Thoracic aorta (tissue), 2 donors: ENCODE measurements at places on chromosomes 12 and 14. TPM values are rescaled to one million over a fixed set of nuclear protein-coding genes. Genes with fewer than 3 reads are reported as not detected.

DNA sequence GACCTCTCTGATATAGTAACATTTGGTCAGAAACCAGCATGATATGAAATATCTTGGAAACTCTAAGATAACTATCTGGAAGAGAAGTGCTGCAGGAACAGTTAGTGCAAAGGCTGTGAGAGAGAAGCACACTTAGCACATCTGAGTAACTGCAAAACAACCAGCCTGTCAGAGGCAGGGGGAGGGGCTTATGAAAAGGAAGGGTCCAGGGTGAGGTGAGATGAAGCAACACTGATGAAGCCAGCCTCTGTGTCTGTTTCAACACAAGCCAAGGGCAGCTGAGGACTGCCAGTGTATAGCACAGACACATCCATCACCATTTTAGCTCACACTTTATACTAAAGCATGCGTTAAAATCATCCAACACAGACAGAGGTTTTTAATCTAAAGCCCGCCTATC is 37.4 kb upstream of the OVCH1 start:
- DNase-seq: no peak
- H3K27me3 ChIP-seq: no peaks in the 10 kb centered on the region
- H3K4me1 ChIP-seq: no peaks in the 10 kb centered on the region
- no peak overlapping the region for H3K4me3 ChIP-seq

DNA sequence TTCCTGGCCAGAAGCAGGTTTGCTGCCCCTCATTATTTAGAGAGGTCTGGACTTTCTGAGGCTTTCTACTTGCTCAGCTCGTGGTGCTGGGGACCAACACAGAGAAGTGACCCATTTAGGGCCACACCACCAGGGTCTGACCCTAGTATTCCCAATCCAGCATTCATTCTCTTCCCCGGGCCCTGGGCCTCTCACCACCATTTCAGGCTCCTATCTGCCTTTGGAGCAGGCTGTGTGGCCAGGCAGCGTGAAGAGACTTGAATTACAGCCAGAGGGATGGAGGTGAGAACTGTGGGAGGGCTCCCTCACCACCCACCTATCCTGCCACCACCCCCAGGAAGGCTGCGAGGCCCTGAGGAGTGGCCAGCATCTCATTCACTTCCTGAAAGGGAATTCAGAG is 24.6 kb downstream of the FAM222A start:
- no peak overlapping the region for H3K4me3 ChIP-seq
- no peaks in the 10 kb centered on the region for H3K36me3 ChIP-seq
- peaks cover 4% of the 10 kb centered on the region for H3K27me3 ChIP-seq
- DNase-seq: no peak

DNA sequence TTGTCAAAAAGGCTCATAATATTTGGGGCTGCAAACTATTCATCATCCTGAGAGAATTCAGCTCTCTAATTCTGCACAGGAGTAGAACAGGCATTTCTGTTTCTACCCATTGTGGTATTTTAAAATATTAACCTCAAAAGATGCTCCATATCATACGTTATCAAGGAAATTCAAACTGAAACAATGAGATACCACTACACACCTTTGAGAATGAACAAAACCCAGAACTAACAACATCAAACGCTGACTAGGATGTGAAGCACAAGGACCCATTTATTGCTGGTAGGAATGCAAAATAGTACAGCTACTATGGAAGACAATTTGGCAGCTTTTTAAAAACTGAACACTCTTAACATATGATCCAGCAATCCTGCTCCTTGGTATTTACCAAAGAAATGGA is 171.8 kb downstream of the DUSP6 start:
- H3K4me1 ChIP-seq: peaks cover 3% of the 10 kb centered on the region
- no peak overlapping the region for H3K4me3 ChIP-seq
- no peaks in the 10 kb centered on the region for H3K36me3 ChIP-seq
- no peak for DNase-seq
- H3K27me3 ChIP-seq: no peaks in the 10 kb centered on the region

DNA sequence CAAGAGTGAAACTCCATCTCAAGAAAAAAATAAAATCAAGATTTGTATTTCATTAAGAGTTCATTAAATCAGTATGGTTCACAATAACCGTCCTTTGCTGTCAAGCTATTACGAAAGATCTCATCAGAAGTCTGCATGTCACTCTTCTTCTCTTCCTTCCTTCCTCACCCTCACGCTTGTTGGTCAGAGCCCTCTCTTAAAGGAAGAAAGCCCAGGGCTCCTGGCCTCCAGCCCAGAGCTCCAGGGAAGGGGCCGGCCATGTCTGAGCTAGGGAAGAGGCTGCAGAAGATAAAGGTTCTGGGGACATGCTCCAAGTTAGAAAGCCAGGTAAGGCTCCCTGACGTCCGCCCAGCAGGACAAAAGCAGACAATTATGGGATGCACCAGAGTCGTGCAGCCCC is 43.1 kb upstream of the DLK1 start:
- H3K27me3 ChIP-seq: no peaks in the 10 kb centered on the region
- no peak overlapping the region for H3K4me3 ChIP-seq
- H3K36me3 ChIP-seq: no peaks in the 10 kb centered on the region
- no peak overlapping the region for H3K27ac ChIP-seq
- no peaks in the 10 kb centered on the region for H3K4me1 ChIP-seq
- DNase-seq: no peak

DNA sequence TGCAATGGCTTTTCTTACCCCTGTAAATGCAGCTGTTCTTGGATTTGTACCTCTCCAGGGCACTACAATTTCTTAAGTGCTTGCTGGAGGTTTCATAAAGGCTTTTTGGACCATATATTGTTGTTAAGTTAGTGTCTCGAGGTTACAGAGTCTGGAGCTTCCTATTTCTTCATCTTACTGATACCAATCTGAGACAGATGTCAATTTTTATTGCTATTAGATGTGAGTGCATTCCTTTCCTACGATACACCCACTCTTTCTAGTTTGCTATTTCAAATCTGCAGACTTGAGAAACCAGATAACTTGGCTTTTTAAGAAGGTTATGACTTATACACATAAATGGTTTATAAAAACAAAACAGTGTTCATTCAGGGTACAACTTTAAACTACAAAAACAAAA is 2.1 kb downstream of the NOXRED1 start:
- H3K27me3 ChIP-seq: no peaks in the 10 kb centered on the region
- H3K4me3 ChIP-seq: no peak overlapping the region
- no peak for DNase-seq
- H3K27ac ChIP-seq: no peak overlapping the region

GRCh38 chr14:32576088-32576795 is 247.1 kb downstream of the AKAP6 start:
- peaks cover 29% of the 10 kb centered on the region for H3K4me1 ChIP-seq
- H3K27ac ChIP-seq: no peak overlapping the region
- no peaks in the 10 kb centered on the region for H3K27me3 ChIP-seq

DNA sequence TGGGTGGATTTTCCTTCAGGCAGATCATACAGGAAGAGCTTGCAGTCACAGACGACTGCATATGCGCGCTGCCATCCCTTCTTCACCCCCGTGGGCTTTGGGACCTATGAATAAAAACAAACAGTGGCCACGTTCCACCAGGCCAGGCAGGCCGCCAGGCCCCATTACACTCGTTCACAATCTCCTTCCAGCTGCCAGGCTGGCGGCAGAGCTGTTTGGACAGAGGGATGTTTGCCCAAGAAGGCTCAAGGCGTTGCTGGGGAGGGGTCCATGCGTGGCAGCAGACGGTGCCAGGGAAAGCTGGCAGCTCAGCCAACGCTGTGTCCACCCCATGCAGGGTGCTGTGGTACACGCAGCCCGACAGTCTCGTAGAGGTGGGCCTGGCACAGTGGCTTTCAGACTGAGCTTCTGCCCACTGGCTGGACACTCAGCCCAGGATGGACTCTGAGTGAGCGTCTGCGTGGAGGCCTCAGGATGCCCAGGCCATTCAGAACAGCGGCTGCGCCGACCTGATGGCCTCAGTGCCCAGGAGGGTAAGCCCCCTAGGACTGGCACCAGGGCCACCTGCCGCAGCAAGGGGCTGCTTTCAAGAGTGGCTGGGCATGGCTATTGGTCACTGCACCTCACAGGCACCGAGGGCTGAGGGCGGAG is 27.5 kb downstream of the AMN start:
- no peak overlapping the region for H3K27ac ChIP-seq
- H3K4me1 ChIP-seq: peaks cover 4% of the 10 kb centered on the region
- H3K27me3 ChIP-seq: no peaks in the 10 kb centered on the region

DNA sequence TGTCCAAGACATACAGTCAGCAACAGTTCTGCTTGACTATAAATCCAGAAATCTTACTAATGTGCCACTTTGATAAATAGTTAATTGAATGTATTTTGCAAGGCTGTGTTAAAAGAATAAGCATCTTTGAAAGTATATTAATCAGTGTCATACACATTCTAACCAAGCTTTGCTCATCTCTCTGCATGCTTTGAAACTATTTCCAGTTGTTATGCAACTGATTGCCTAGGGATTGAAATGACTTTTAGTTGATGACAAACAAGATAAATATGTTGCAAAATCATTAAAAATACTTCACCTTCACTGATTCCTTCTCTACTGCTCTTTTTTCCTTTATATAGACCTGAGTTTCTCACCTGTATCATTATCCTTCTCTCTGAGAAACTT is 91.3 kb downstream of the AEBP2 start:
- no peak for DNase-seq
- peak overlapping the region; percentile 31 for H3K27ac ChIP-seq

GRCh38 chr12:57518920-57519795 is 1.2 kb downstream of the DDIT3 start:
- peak overlapping the region; percentile 83 for H3K4me3 ChIP-seq
- H3K27me3 ChIP-seq: no peaks in the 10 kb centered on the region
- peaks cover 48% of the 10 kb centered on the region for H3K4me1 ChIP-seq
- peak overlapping the region; percentile 94 for H3K27ac ChIP-seq

- no peaks in the 10 kb centered on the region for H3K27me3 ChIP-seq
- DNase-seq: no peak
- H3K27ac ChIP-seq: no peak overlapping the region
- no peaks in the 10 kb centered on the region for H3K4me1 ChIP-seq
- H3K4me3 ChIP-seq: no peak overlapping the region
These were observed 22.7 kb downstream of the TRAFD1 start for GRCh38 chr12:112148031-112148513.

DNA sequence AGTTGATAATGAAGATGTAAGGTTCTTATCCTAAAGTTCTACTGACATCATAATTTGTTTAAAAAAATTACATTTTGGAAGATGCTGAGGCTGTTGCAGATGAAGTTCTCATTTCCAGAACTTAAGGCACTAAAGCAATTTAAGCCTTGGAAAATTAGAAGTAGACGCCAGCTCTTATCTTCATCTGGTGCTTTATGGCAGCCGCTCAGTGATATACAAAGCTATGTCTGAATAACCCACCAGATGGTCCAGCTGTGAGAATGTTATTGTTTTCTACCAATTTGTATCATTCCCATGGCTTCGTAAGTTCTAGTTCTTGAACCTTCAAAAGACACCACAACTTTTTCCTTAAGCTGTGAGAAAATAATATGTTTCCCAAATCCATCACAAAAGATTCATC is 212.1 kb upstream of the ARID2 start:
- H3K27me3 ChIP-seq: no peaks in the 10 kb centered on the region
- H3K27ac ChIP-seq: no peak overlapping the region
- no peak for DNase-seq
- H3K36me3 ChIP-seq: no peaks in the 10 kb centered on the region

- H3K27ac ChIP-seq: no peak overlapping the region
- DNase-seq: no peak
- no peaks in the 10 kb centered on the region for H3K27me3 ChIP-seq
- no peaks in the 10 kb centered on the region for H3K36me3 ChIP-seq
- no peaks in the 10 kb centered on the region for H3K4me1 ChIP-seq
These were observed 205.3 kb upstream of the PRICKLE1 start for GRCh38 chr12:42794806-42795205.

DNA sequence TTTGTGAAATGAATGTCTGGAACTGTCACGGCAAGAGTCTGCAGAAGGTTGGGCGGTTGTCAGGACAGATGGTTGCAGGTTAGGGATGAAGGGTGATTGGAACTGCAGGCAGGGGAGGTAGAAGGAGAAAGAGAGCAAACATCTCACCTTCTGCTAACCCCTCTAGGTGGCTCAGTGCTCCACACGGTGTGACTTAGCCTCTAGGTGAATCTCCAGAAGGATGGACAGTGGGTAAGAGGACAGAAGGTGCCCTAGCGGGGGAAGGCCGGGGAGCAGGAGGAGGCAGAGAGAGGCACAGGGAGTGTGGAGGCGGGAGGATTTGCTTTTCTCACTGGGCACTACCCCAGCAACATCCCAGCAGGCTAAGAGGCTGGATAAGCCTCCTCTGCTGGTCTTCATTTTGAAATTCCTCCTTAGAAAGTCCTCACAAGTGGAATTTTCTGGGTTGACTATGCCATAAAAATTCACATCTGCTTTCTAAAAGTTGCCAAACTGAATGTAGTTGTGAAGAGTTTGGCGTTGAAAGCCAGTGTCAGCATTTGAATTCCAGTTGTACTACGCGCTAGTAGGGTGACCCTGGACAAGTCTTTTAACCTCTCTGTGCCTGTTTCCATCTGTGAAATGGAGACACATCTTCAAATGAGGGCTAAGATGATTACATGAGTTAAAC is 10.7 kb upstream of the GPR68 start:
- peaks cover 2% of the 10 kb centered on the region for H3K4me1 ChIP-seq
- no peaks in the 10 kb centered on the region for H3K36me3 ChIP-seq
- H3K27me3 ChIP-seq: no peaks in the 10 kb centered on the region
- DNase-seq: no peak
- H3K27ac ChIP-seq: no peak overlapping the region
- no peak overlapping the region for H3K4me3 ChIP-seq

GRCh38 chr12:124403273-124403672 is 108.4 kb downstream of the RFLNA start:
- DNase-seq: no peak
- H3K27me3 ChIP-seq: no peaks in the 10 kb centered on the region
- H3K4me1 ChIP-seq: peaks cover 20% of the 10 kb centered on the region
- H3K27ac ChIP-seq: no peak overlapping the region
- peaks cover 24% of the 10 kb centered on the region for H3K36me3 ChIP-seq

NT5DC3 gene
- 62.4 TPM for total RNA-seq

KITLG gene
- total RNA-seq: 19.4 TPM

FSCB gene
- not detected for total RNA-seq

UNC119B gene
- 26.0 TPM for total RNA-seq

LBHD2 gene
- not detected for total RNA-seq
